IMR-90 (cell line): ENCODE measurements at places on chromosomes 2 and 18. TPM values are rescaled to one million over a fixed set of nuclear protein-coding genes. Genes with fewer than 3 reads are reported as not detected.

SERPINB2 gene
- 34.4 and 43.0 TPM in 2 replicates for total RNA-seq

AKAIN1 gene
- total RNA-seq: not detected in 2 replicates

ACADL gene
- not detected in 2 replicates for total RNA-seq

CCDC148 gene
- 0.18 and 0.56 TPM in 2 replicates for total RNA-seq

GKN2 gene
- total RNA-seq: not detected in 2 replicates

RPRD1A gene
- 27.2 and 49.7 TPM in 2 replicates for total RNA-seq

SH3RF3 gene
- 3.4 and 3.9 TPM in 2 replicates for total RNA-seq

LCT gene
- total RNA-seq: under 0.01 TPM in 1 of 2 replicates, not detected in the other

MGAT4A gene
- under 0.01 TPM in 2 replicates for total RNA-seq

CSRNP3 gene
- total RNA-seq: 0.56 and 0.72 TPM in 2 replicates

GRCh38 chr2:239263669-239264491, 136.9 kb downstream of the HDAC4 start:
- H3K4me3 ChIP-seq: no peak overlapping the region
- DNase-seq: no peak
- no peaks in the 10 kb centered on the region for H3K36me3 ChIP-seq
- H3K27ac ChIP-seq: peak overlapping the region; percentile 56

DNA sequence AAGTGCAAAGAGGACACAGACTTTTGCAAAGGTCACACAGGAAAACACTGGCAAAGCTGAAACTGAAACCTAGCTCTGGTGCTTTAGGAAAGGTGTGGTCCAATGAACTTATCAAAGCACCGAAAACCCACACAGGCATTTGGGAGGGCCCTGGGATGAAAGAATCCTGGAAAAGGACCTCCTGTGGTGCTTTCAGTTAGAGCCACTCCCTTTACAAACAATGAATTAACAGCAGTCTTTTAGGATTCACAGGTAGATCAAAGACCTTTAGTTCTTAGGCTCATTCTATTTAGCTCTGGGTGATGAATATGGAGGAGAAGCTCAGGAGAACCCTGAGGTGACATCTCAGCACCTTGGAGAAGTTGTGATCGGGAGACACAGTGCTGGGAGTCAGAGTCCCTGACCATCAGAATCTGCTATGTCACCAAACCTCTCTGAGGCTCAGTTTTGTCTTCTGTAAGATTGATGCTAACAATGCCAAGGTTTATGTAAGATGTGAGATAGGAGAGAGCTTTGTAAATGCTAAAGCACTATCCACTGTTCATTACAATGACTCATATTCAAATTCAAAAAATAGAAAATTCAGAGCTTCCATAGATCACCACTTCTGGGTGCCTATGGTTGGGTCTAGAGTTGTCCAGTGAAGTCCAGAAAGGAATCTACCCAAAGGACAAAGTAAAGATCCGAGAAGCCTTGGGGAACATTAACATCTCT, 39.3 kb downstream of the VSNL1 start:
- no peaks in the 10 kb centered on the region for H3K36me3 ChIP-seq
- H3K4me1 ChIP-seq: no peaks in the 10 kb centered on the region
- no peaks in the 10 kb centered on the region; the same call in 1 of the 2 replicates for H3K27me3 ChIP-seq
- H3K27ac ChIP-seq: no peak overlapping the region
- no peak overlapping the region for H3K4me3 ChIP-seq

GRCh38 chr2:162215162-162215561, 28.1 kb downstream of the FAP start:
- H3K4me3 ChIP-seq: no peak overlapping the region
- H3K36me3 ChIP-seq: peaks cover 22% of the 10 kb centered on the region
- H3K27me3 ChIP-seq: no peaks in the 10 kb centered on the region
- H3K4me1 ChIP-seq: peaks cover 4% of the 10 kb centered on the region; the same call in 1 of the 2 replicates

GRCh38 chr18:70428439-70428838, 139.6 kb downstream of the SOCS6 start:
- DNase-seq: no peak
- H3K36me3 ChIP-seq: no peaks in the 10 kb centered on the region
- H3K4me1 ChIP-seq: peaks cover 10% of the 10 kb centered on the region
- H3K4me3 ChIP-seq: no peak overlapping the region
- no peak overlapping the region for H3K27ac ChIP-seq

- H3K4me1 ChIP-seq: no peaks in the 10 kb centered on the region
- H3K27ac ChIP-seq: no peak overlapping the region
- H3K27me3 ChIP-seq: no peaks in the 10 kb centered on the region
- no peak for DNase-seq
- H3K4me3 ChIP-seq: no peak overlapping the region
Observed at GRCh38 chr2:129771418-129772189, 207.9 kb upstream of the RAB6C start.

DNA sequence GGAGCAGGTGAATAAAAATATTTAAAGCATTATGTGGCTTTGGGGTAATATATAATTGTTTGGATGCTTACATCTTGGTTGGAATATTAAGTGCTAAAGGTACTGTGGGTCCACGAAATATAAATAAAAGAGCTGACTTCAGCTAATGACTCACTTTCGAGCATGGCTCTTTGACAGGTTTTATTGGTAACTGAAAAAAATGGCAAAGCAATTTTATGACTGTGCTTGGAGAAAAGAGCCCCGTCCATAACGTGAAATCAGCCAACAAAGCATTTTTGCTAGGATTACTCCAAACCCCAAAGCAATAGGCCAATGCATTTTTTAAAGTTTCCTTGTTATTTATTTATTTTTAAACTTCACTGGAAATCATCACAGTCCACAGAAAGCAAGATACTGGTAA, 397.2 kb upstream of the CDH19 start:
- H3K27me3 ChIP-seq: no peaks in the 10 kb centered on the region
- no peak for DNase-seq
- H3K36me3 ChIP-seq: no peaks in the 10 kb centered on the region

GRCh38 chr2:224938651-224939182, 103.6 kb downstream of the DOCK10 start:
- no peak overlapping the region for H3K4me3 ChIP-seq
- H3K4me1 ChIP-seq: 0 out of 2 replicates have a peak, but pooled peaks cover 3% of the 10 kb centered on the region
- peak; percentile 88 for DNase-seq
- no peaks in the 10 kb centered on the region for H3K27me3 ChIP-seq
- no peak overlapping the region for H3K27ac ChIP-seq
- H3K36me3 ChIP-seq: no peaks in the 10 kb centered on the region

DNA sequence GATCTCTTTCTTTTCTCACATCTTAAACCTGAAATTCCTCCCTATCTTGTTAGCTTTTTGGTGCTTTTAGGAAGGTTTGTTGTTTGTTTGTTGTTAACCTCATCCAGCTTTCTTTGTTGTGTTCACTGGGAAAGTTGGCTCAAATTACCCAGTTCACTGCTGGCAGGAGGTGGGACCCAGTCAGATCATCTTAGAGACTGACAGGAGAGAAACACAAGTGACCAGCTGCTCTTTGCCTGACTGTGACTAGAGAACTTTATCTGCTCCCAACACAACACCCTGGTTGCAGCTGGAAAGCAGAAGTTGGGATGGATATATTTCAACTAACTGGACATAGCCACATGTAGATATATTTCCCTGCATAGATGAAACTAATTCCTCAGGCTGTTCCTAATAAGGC, 10.0 kb downstream of the MAPK4 start:
- no peaks in the 10 kb centered on the region for H3K27me3 ChIP-seq

DNA sequence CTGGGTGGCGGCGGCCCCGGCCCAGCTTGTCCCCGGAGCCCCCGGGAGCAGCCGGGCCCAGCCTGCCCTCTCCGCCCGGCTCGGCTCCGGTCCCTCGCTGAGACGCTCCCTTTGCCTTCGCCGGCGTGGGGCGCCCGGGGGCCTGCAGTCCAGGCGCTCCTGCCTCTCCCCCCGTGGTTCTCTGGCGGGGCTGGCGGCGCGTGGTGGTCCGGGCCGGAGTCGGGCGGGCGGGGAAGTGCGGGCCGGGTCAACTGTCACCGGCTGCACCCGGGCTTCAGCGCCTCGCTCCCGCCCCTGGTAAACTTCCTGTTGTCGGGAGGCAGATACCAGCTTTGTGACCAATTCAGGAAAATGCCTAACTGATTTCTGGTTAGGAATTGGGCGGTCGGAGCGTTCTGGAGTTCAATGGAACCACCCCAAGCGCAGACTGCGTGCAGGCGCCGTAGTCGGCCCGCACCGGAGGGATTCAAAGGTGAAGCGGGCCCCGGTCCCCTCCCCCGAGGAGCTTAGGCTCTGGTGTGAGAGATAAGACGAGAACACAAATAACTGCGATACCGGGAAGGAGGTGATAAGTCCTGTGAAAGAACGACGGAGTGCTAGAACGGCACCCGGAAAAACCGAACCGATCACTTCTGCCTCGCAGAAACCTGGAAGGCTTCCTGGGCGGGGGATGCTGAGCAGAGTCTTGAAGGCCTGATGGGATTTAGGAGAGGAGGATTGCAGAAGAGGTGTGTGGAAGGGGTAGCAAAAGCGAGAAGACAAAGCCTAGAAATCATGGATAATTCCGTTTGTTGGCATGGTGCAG, 891 bp downstream of the CAB39 start:
- H3K27me3 ChIP-seq: no peaks in the 10 kb centered on the region
- peaks cover 15% of the 10 kb centered on the region for H3K4me1 ChIP-seq
- no peak for DNase-seq
- peak overlapping the region; percentile 87 for H3K27ac ChIP-seq

DNA sequence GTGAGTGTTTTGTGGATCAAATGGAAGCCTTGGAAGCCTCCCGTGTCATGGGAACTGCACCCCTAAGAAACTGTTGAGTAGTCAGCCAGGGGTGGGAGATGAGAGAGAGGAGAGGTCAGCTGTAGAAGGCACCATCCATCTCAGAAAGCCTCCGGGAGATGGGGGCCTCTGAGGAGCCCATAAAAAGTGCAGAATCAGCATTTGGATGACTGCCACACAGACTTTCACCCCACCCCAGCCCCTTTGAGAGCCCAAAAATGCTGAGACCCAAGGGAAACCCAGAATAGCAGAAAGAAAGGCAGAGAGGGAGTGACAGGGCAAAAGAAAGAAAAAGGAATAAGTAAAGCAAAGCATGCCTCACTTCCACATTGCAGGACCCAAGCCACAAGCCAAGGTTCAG, 443.1 kb upstream of the ZEB2 start:
- H3K36me3 ChIP-seq: no peaks in the 10 kb centered on the region
- no peak overlapping the region for H3K27ac ChIP-seq
- no peak for DNase-seq
- H3K4me1 ChIP-seq: no peaks in the 10 kb centered on the region
- H3K27me3 ChIP-seq: no peaks in the 10 kb centered on the region

- H3K4me1 ChIP-seq: peaks cover 12% of the 10 kb centered on the region
- DNase-seq: no peak
- H3K27me3 ChIP-seq: no peaks in the 10 kb centered on the region
- no peak overlapping the region for H3K4me3 ChIP-seq
Observed at GRCh38 chr18:58549814-58550339, 79.0 kb downstream of the ALPK2 start.

DNA sequence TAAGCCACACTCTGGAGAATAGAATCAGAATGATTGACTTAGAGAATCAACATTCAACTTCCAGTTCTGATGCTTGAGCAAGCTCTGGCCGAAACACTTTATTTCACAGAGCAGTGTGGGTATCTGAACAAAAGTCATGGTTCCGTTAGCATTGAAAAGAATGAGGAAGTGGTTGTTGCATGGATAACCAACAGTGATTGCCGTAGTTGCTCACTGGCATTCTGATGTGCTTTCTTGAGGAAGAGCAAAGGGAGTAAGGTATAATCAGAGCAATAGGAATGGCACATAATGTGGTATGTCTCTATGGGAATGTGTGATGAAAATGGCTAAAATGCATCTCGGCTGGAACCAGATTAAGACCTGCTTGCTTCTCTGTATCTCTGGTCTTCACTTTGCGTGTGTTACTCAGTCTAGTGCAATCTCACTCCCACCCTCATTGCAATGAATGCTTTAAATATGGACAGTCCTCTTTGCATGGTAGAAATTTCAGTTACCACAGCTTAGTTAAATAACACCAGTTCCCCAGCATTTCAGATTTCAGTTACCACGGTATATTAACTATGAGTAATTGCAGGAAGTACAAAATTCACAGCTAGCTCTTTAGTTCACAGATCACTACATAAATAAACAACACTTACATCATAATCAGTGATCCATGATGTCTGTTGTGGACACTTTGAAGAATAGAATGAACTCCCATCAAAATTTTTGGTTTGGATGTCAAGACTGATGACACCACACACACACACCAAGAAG, 7.8 kb upstream of the RAB12 start:
- no peak overlapping the region for H3K27ac ChIP-seq
- H3K27me3 ChIP-seq: peaks cover 32% of the 10 kb centered on the region
- no peak for DNase-seq

DNA sequence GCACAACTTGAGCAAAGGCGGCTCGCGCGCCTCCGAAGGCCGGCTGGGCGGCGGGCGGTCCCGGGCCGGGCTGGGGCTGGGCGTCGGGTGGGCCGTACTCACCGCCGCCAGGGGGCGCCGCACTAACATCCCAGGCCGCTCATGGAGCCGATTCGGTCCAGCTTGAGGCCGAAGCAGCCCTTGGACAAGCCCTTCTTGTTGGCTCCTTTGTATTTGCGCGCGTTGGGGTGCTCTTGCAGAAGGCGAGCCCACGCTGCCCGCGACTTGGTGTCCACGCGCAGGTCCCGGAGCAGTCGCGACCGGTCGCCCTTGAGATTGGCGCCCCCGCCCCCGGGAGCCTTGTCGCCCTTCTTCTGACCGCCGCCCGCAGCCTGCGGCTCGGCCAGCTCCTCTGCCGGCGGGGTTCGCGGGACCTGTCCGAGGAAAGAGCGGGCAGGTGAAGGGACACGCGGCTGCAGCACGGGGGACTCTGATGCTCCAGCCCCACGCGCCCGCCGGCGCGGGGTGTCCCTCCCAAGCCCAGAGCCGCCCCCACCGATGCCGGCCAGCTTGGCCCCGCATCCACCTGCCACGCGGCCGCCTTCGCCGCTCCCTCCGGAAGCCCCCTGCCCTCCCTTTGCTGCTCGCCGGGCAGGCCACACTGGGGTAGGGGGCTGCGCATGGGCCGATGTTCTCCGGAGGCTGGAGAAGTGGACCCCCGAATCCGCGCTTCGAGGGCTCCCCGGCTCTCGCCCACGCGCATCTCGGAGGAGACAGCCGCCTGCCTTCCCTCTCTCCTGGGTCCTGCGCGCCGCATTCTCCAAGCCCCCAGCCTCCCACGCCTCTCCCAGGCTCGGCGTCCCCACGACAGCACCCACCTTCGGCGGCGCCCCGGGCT, 655 bp downstream of the NPPC start:
- peaks cover 69% of the 10 kb centered on the region for H3K27me3 ChIP-seq
- peak overlapping the region; percentile 41 for H3K4me3 ChIP-seq
- peak; percentile 83 for DNase-seq
- peaks cover 5% of the 10 kb centered on the region for H3K4me1 ChIP-seq
- H3K27ac ChIP-seq: no peak overlapping the region
- no peaks in the 10 kb centered on the region for H3K36me3 ChIP-seq

DNA sequence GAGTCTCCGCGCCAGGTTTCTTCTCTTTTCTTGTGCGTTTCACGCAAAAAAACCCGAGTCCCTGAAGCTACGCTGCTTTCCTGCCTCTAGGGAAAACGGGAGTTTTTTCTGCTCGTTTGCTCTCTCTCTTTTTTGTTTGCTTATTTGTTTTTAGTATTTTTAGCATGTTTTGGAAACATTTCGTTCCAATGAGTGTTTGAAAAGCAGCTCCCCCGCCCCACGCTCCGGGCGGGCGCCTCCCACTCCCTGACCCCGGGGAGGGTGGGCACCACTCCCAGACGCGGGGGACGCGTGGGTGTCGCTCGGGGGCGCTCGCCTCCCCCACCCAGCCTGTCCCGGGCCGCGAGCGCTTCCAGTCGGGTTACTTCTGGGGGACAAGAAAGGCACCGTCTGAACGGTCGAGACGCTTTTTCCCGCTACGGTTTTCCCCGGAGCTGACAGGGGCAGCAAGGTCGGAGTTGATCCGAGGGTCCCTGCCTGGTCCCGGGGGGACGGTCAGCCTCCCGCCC, 446 bp upstream of the EFHD1 start:
- H3K36me3 ChIP-seq: no peaks in the 10 kb centered on the region
- H3K27me3 ChIP-seq: peaks cover 56% of the 10 kb centered on the region
- no peak overlapping the region for H3K27ac ChIP-seq
- DNase-seq: no peak
